ENCODE measurements at places on chromosomes 6 and 20.

- no peak for DNase-seq
These were observed 2.8 kb downstream of the RPRD1B start for GRCh38 chr20:38036366-38036765.

- no peak for DNase-seq
These were observed 29.2 kb downstream of the JAG1 start for GRCh38 chr20:10644458-10645204.

DNA sequence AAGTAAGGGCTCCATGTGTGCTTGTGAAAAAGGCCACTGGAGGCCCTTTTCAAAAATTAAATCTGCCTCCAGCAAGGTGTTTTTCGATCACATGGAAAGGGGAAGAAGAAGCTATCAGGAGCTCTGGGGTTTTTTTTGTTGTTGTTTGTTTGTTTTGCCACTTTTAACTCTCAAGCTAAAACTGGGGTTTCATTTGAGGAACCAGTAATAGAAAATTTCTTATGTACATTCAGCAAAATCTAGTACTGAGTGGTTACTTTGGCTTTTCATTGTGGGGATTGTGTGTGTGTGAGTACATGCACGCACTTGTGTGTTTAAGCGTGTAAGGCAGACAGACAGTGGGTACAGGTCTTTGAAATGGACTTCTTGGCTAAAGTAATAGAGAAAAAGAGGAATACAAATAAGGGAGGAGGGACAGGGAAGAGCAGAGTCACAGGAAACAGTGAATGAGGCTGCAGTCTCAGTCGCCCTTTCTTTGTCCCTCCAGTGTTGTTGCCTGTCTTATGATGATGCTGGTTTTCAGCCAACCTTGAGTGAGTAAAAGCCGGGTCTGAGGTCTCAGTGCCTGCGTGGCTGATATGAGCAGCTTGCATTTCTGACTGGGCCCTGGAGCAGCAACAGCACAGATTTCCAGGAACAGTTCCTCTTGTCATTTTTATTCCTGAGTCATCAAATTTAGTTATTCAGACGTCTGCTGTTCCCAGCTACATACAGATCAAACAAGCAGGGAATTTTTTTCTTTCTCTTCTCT, 26.2 kb downstream of the SLC16A10 start:
- DNase-seq: no peak

GRCh38 chr20:17614176-17614811, 44.4 kb downstream of the DSTN start:
- DNase-seq: no peak
